ENCODE measurements at places on chromosomes 2 and 18. TPM values are rescaled to one million over a fixed set of nuclear protein-coding genes. Genes with fewer than 3 reads are reported as not detected.

The GALNT5 gene
- not detected for total RNA-seq

The SAG gene
- not detected for total RNA-seq

The CTDP1 gene
- total RNA-seq, result 30.9 TPM

DNA sequence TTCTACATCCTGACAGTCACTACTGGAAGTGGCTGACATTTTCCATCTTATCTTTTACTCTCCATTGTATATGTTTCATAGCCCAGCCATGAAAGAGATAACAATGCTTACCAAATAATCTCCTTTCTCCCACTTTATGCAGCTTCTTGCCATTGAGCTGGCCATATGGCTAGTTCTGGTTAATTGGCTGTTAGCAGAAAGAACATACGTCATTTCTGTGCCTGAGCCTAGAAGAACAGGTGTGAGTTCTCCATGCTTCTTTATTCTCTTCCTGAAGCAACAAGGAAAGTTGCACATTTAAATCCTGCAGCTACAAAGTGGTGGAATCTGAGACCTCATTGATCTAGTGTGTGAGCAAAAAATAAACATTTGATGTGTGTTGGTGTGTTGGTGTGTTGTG, 82.0 kb upstream of the FSHR start:
- DNase-seq, result no peak
- no peaks in the 10 kb centered on the region for H3K4me1 ChIP-seq
- H3K4me3 ChIP-seq, result no peak overlapping the region
- no peak overlapping the region for H3K27ac ChIP-seq
- no peaks in the 10 kb centered on the region for H3K27me3 ChIP-seq

- no peak overlapping the region for H3K27ac ChIP-seq
- H3K4me3 ChIP-seq, result no peak overlapping the region
- no peaks in the 10 kb centered on the region for H3K36me3 ChIP-seq
- H3K27me3 ChIP-seq, result peaks cover 3% of the 10 kb centered on the region
- no peak for DNase-seq
Measured at GRCh38 chr18:59502274-59503175, 143.5 kb upstream of the LMAN1 start.

The SEPTIN10 gene
- 1.8 TPM for total RNA-seq

- H3K27me3 ChIP-seq, result peaks cover 50% of the 10 kb centered on the region
- H3K4me1 ChIP-seq, result peaks cover 41% of the 10 kb centered on the region
- no peak overlapping the region for H3K27ac ChIP-seq
- H3K36me3 ChIP-seq, result peaks cover 5% of the 10 kb centered on the region
- no peak for DNase-seq
Measured at GRCh38 chr18:46338766-46339165, 234.6 kb downstream of the HAUS1 start.

The CRYGD gene
- not detected for total RNA-seq

DNA sequence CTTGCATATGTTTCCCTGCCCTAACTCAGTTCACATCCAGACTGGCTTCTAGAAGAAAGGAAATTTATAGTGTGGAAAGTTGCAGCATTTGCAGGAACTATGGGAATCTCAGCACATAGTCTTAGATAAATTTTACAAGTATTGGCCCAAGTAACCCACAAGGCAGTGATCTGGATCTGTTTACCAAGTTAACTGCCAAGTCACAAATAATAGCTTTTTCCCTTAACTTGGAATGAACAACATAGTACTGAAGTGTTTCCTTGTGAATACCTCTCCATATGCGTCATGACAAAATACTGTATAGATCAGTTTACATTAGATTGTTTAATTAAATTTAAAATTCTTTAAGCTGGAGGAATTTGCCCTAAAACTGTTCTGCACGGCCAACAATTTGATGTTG, 255.8 kb upstream of the EPAS1 start:
- peaks cover 4% of the 10 kb centered on the region for H3K4me1 ChIP-seq
- H3K36me3 ChIP-seq, result no peaks in the 10 kb centered on the region
- H3K27ac ChIP-seq, result no peak overlapping the region
- no peak for DNase-seq
- no peak overlapping the region for H3K4me3 ChIP-seq
- H3K27me3 ChIP-seq, result no peaks in the 10 kb centered on the region

The SCN9A gene
- 0.52 TPM for total RNA-seq

The DSG1 gene
- total RNA-seq, result not detected

DNA sequence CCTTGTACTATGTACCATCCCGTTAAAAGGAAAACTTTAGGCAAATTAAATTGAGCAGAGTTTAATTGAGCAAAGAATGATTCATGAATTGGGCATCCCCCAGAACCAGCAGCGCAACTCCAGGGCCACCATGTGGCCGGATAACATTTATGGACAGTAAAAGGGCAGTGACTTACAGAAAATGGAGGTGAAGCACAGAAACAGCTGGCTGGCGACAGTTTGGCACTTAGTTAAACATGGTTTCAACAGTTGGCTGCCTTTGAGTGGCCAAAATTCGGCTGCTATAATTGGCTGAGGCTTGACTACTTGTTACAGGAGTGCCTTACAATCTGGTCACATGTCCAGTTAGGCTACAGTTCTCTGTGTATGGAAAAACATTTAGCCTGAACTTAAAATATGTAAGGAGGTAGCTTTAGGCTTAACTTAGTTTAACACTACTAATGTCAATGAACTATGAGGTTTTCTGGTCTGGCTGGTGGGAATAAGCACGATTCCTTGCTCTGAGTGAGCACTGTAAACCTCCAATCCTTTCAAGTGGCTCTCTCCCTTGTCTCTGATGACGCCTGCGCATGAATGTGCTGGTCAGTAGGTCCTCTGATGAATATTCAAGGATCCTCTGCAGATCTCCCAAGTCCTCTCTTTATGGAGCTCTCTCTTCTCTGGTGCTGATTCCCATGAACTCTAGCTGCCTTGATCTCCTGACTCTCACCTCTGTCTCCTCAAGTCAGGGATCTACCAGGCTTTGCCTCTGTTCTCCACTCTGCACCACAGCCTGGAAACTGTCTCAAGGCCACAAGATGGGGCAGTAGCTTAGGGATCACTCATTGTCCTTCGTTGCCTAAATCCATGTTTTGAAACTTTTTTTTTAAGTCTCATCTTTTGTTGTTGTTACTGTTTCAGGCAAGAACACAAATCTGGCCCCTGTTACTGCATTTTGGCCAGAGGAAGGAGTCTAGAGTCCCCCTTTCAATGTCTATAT, 24.4 kb upstream of the RAB31 start:
- H3K27me3 ChIP-seq, result peaks cover 22% of the 10 kb centered on the region
- H3K4me3 ChIP-seq, result no peak overlapping the region

DNA sequence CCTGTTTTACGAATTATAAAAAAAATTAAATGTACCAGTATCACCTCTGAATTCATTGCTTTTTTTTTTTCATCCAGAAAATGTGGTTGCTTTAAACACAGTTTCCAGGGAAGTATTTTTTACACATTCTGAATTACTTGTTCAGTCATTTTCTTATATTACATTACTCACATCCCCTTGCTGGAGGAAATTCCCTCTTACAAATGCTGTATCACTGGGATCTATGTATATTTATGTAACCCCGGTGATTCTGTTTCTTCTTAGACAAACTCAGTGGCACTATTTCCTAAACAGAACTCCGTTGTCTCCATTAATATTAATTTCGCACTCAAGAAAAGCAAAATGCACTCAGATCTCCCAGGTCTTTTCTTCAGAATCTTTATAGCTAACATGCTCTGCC, 1078.5 kb upstream of the ZEB2 start:
- H3K4me1 ChIP-seq, result no peaks in the 10 kb centered on the region
- no peak overlapping the region for H3K27ac ChIP-seq
- no peak overlapping the region for H3K4me3 ChIP-seq
- H3K27me3 ChIP-seq, result no peaks in the 10 kb centered on the region

The IL1R1 gene
- total RNA-seq, result 0.81 TPM

DNA sequence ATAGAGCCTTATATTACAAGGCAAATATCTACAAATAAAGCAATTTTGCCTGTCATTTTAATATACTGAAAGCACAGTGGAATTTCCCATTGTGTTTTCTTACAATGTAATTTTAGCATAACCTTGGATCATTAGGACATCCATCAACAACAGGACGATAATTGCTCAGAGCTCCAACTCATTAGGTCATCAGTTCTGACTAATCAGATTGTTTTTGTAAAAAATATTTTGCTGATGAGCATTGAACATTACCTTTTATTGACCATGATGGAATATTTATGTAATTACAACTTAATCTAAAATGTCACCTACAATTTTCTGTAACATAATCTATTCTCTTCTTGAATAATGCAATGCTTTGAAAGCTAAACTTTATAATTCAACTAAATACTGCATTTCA, 215.3 kb upstream of the DSEL start:
- H3K27me3 ChIP-seq, result no peaks in the 10 kb centered on the region
- H3K27ac ChIP-seq, result no peak overlapping the region
- H3K4me3 ChIP-seq, result no peak overlapping the region
- DNase-seq, result no peak
- H3K36me3 ChIP-seq, result no peaks in the 10 kb centered on the region
- H3K4me1 ChIP-seq, result no peaks in the 10 kb centered on the region

DNA sequence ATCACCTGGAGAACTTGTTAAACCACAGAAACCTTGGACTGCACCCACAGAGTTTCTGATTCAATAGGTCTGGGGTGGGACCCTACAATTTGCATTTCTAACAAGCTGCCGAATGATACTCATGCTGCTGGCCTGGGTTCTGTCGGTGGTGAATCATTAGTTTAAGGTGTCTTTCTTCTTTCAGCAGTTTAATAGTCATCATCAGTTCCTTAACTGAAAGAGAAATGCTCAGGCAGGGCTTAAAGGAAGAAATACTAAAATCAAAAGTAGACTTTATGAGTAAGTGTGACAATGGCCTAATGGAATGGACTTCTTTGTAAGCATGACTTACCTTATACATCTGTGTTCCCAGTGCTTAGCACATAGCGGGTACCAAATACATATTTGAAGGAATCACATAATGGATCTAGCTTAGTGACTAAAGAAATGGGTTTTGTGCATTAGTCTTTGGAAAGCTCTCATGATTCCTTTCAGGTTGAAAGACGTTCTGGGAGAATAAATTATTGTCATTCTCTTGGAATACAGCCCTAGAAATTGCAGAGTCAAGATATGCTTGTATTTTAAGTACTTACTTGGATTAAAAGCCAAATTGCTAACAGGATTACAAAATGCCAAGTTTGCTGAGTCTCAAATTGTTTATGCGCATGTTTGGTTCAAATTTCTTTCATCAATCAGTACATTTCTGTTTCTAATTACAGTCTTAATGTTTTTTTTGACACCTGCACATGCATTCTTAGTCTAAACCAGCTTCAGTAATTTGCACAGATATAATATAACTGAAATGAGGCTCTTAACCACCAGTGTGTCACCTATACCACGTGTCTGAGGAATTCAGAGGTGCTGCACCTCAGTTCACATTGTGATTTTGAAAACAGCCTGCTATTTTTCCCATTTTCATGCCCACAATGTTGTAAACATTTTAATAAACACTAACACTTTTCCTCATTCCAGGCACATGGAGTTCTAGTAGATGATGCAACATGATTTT, 220.3 kb upstream of the NRP2 start:
- H3K36me3 ChIP-seq, result no peaks in the 10 kb centered on the region
- DNase-seq, result no peak
- H3K27ac ChIP-seq, result no peak overlapping the region
- H3K4me1 ChIP-seq, result peaks cover 3% of the 10 kb centered on the region
- peaks cover 9% of the 10 kb centered on the region for H3K27me3 ChIP-seq
- no peak overlapping the region for H3K4me3 ChIP-seq

The GULP1 gene
- total RNA-seq, result not detected

DNA sequence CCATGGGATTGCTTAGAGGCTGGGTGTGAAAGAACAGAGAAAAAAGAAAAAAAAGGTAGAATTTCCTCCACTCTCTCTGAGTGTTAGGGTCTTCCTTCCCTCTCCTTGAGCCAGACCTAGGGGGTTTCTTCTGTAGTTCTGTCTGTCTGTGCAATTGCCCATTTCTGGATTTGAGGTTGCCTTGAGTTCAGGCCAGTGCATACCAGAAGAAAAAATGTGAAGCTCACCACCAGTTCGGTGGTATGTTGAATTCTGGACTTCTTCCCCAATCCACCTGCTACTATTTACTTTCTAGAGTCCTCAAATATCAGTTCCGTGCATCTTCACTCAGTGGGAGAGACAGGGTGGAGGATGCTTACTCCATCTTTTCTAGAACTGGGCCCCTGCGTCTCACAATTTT, 15.3 kb upstream of the SELENOI start:
- no peak for DNase-seq
- H3K27ac ChIP-seq, result no peak overlapping the region
- no peaks in the 10 kb centered on the region for H3K36me3 ChIP-seq
- no peak overlapping the region for H3K4me3 ChIP-seq
- H3K4me1 ChIP-seq, result peaks cover 33% of the 10 kb centered on the region
- H3K27me3 ChIP-seq, result no peaks in the 10 kb centered on the region

- peaks cover 8% of the 10 kb centered on the region for H3K36me3 ChIP-seq
- H3K4me3 ChIP-seq, result no peak overlapping the region
- DNase-seq, result no peak
- H3K4me1 ChIP-seq, result no peaks in the 10 kb centered on the region
- no peaks in the 10 kb centered on the region for H3K27me3 ChIP-seq
Measured at GRCh38 chr2:24102677-24103076, 18.0 kb upstream of the TP53I3 start.

DNA sequence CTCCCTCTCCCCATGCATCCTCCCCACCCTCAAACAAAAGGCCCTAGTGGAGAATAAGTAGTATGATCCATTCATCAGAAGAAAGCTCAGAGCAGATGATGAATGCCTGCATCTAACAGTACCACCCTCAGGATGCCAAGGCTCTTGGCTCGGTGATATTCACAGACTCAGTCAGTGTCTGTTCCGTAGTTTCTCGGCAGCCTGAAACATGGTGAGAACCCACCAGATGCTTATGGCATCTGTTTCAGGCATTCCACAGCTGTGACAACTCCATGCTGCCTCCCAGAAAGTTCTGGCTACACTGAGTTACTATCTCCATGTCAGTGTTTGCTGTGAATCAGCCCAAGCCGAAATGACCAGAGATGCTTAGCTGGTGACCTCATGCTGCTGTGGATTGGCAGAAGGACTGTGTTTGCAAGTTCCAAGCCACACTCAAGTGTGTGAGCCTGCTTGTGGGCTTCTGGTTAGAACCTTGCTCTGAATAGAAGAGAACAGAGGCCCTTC, 83.9 kb downstream of the WDSUB1 start:
- H3K4me3 ChIP-seq, result no peak overlapping the region
- no peak overlapping the region for H3K27ac ChIP-seq
- H3K27me3 ChIP-seq, result no peaks in the 10 kb centered on the region
- no peak for DNase-seq

The AQP12B gene
- total RNA-seq, result not detected

- H3K4me3 ChIP-seq, result no peak overlapping the region
- no peaks in the 10 kb centered on the region for H3K27me3 ChIP-seq
- H3K36me3 ChIP-seq, result no peaks in the 10 kb centered on the region
- H3K27ac ChIP-seq, result no peak overlapping the region
Measured at GRCh38 chr2:65728477-65729180, 296.2 kb upstream of the SPRED2 start.

All from activated CD4-positive, alpha-beta T cell treated with anti-CD3 and anti-CD28 coated beads, Interleukin-2, amount 10 ng/mL, durations not matched to agents 7 days and 5 days (primary cell).